Stimulated activated CD4-positive, alpha-beta T cell treated with anti-CD3 and anti-CD28 coated beads, Interleukin-4, amount 100 ng/mL, for 48 hours (primary cell): ENCODE measurements at places on chromosomes 11 and 22.

DNA sequence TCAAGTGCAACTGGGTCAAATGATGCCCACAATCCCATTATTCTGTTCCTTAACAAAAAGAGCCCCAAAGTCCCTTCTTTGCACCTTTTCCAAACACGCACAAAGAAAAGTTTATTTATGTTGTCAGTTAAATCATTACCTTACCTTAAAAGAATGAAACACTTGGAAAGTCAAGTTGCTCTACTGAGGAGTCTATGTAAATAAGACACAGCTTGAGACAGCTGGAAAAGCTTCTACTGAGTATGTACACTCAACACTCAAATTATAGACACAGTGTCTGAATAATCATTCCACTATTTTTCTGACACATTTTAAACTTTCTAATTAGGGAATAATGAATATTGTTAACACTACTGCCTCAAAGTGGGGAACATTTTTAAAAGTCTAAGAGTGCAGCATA lies 21.6 kb upstream of the PHLDA2 start:
- no peak for DNase-seq

DNA sequence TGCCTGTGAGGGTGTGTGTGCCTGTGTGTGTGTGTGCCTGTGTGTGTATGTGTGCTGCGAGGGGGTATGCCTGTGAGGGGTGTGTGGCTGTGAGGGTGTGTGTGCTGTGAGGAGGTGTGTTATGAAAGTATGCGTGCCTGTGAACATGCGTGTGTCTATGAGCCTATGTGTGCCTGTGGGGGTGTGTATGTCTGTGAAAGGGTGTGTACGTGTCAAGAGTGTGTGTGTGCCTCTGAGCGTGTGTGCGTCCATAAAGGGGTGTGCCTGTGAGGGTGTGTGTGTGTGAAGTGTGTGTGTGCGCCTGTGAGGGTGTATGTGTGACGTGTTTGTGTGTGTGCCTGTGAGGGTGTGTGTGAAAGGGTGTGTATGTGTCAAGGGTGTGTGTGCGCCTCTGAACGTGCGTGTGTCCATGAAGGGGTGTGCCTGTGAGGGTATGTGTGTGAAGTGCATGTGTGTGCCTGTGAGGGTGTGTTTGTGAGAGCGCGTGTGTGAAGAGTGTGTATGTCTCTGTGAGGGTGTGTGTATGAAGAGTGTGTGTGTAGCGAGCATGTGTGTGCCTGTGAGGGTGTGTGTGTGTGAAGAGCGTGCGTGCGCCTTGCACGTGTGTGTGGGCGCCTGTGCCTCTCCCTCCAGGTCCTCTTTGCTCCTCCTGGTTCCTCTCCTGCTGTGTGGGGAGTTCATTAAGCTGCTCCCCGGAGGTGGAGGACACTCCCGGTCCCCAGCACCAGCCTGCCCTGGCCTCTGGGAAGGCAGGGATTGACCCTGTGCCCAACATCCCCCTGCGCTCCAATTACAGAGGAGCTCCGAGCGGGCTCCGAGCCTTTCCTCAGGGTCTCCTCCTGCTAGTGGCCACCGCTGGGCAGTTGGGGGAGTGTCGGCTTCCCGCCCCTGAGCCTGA lies 53.3 kb downstream of the CACNA1I start:
- no peak for DNase-seq

GRCh38 chr11:87290304-87290922 lies 252.7 kb downstream of the TMEM135 start:
- no peak for DNase-seq

- no peak for DNase-seq
Observed at GRCh38 chr11:133525976-133526375, 6.3 kb downstream of the OPCML start.

DNA sequence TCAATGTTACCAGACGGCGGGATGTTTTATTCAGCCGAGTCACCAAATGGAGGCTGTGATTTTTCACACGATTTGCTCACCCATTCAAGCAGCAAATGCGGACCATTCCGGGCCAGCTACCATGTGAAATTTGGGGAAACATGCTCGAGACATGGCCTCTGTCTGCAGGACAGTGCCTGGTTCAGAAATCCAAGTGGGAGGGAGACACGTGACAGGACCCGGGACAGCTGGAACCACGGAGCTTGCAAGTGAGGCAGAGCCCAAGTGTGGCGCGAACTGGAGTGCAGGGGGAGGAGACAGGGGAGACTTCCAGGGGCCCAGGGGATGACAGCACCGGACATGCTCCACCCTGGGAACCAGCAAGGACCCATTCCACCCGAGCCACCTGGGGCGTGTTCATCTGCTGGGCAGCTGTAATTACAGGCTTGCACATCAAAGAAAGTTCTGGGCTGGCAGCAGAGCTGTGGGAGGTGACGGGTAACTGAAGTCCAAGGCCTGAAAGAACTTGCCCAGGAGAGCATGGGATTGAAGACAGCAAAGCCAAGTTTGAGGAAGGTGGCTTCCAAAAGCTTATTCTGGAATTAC lies 16.5 kb downstream of the CERK start:
- no peak for DNase-seq

DNA sequence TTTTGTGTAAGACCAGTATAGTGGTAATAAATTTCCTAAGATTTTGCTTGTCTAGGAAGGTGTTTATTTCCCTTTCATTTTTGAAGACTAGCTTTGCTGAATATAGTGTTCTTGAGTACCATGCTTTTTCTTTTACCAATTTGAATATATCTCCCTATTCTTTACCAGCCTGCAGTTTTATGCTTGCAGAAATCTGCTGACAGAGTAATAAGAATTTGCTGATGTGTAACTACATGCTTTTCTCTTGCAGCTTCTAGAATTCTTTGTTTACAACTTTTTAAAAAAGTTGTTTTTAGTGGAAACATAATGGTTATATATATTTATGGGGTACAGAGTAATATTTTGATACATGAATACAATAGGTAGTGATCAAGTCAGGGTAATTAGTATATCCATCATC lies 324.8 kb upstream of the FOLH1 start:
- no peak for DNase-seq

GRCh38 chr11:25733777-25734176 lies 598.2 kb upstream of the ANO3 start:
- no peak for DNase-seq

GRCh38 chr22:45840483-45840882 lies 136.5 kb downstream of the WNT7B start:
- DNase-seq, result no peak

GRCh38 chr22:20256551-20257211 lies 11.4 kb downstream of the RTN4R start:
- DNase-seq, result no peak

DNA sequence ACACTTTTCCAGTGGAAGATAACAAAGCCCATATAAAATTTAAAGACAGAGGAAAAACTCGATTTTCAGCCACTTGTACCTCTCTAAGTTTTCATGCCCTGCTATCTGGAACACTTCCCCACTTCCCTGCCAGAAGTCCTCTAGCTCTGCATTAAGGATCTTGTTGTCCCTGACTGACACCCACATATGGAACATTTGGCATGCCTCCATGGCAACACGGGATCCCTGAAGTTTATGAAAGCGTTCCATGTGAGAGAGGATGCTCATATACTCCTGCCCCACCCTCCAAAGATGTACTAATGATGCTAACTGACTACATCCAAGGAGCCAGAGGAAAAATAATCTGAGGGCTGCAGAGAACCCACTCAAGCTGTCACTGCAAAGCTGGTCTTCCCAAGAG lies 8.8 kb upstream of the C11orf91 start:
- no peak for DNase-seq

DNA sequence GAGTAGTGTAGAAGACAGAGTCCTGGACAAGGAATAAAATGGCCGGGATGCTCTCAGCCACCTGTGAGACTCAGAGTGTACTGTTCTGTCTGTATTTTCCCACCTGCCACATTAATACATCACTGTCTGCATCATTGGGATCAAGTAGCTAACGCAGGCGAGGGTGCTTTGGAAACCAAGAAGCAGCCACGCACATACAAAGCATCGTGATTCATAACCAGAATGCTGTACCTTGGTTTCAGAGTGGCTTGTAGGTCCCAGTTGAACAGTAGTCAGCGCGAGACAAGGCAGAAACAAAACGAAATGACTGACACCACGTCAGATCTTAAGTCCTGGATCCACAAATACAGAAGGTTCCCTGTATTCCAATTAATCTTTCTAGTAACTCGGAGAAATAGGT lies 198.3 kb downstream of the GRIK4 start:
- no peak for DNase-seq

GRCh38 chr22:21855676-21856075 lies 11.8 kb downstream of the MAPK1 start:
- no peak for DNase-seq

- DNase-seq, result no peak
Observed at GRCh38 chr11:22508665-22509064, 117.0 kb downstream of the FANCF start.

GRCh38 chr11:73974604-73975478 lies 7.8 kb downstream of the UCP2 start:
- DNase-seq, result no peak

DNA sequence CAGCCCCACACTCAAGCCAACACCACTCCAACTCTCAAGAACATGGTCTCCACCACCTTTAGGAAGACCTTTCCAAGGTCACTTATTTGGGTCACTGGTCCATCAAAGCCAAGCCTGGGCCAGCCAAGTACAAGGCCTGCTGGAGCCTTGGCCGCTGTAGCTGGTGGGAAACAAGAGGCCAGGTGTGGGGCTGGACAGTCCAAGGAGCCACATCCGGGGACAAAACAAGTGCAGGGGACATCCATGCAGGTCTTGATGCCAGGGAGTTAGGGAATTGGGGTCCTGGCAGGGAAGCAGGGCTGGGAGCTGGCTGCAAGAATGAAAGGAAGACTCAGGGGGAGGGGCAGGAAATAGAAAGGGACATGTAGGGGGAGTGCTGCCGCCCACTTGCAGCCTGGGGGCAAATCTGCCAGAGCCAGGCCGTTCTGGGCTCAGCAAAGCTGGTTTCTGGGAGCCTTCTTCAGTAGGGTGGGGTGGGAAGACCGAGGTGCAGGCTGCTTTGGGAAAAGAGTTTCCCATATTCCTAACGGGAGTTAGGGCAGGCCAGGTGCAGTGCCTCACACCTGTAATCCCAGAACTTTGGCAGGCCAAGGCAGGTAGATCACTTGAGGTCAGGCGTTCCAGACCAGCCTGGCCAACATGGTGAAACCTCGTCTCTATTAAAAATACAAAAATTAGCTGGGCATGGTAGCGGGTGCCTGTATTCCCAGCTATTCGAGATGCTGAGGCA lies 69.5 kb upstream of the ATXN10 start:
- no peak for DNase-seq

GRCh38 chr11:118226296-118226695 lies 1.5 kb upstream of the JAML start:
- DNase-seq, result no peak

- DNase-seq, result no peak
Observed at GRCh38 chr11:68831124-68831523, 10.6 kb downstream of the CPT1A start.

DNA sequence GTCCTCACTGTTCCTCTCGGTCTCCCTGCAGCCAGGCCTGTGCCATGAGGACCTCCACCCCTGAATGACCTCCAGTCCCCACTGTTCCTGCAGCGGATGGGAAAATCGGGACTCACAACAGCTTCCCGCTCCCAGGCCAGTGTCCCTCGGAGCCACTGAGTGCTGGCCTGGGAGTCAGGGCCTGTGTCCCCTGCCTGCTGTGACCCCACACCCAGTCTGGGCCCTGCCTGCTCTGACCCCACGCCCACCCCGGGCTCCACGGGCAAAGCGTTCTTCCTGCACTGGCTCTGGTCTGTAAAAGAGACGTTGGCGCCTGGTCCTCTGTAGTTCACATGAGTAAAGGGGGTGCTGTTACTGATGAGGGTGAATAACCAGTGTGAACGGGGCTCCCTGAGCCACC lies 73.0 kb upstream of the SHISAL1 start:
- no peak for DNase-seq

- no peak for DNase-seq
Observed at GRCh38 chr11:128759597-128759996, 65.7 kb downstream of the FLI1 start.

DNA sequence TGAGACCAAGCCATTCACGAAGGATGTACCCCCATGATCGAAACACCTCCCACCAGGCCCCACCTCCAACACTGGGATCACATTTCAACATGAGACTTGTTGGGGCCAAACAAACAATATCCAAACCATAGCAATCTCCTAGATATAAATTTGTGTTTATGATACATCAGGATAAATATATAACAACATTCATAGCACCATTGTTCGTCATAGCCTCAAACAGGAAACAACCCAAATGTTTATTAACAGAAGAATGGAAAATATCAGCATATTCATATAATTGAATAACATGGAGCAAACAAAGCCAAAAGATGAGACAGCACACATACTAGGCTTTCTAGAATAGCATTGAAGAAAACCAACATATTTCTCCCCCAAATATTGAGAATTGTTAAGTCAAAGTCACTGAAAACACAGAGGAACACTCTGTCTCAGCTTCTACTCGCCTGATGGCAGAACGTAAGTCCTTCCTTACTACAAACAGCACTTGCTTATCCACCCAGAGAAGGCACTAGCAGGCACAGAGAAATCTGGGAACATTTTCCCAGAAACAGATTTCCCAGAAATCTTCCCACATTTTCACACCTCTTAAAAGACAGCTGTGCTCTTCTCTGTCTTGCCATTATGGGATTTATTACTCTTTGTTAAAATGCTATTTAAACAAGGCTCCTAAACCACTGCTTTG lies 8.1 kb upstream of the GDPD4 start:
- DNase-seq, result no peak

- DNase-seq, result no peak
Observed at GRCh38 chr11:61531044-61531443, 22.5 kb downstream of the LRRC10B start.

DNA sequence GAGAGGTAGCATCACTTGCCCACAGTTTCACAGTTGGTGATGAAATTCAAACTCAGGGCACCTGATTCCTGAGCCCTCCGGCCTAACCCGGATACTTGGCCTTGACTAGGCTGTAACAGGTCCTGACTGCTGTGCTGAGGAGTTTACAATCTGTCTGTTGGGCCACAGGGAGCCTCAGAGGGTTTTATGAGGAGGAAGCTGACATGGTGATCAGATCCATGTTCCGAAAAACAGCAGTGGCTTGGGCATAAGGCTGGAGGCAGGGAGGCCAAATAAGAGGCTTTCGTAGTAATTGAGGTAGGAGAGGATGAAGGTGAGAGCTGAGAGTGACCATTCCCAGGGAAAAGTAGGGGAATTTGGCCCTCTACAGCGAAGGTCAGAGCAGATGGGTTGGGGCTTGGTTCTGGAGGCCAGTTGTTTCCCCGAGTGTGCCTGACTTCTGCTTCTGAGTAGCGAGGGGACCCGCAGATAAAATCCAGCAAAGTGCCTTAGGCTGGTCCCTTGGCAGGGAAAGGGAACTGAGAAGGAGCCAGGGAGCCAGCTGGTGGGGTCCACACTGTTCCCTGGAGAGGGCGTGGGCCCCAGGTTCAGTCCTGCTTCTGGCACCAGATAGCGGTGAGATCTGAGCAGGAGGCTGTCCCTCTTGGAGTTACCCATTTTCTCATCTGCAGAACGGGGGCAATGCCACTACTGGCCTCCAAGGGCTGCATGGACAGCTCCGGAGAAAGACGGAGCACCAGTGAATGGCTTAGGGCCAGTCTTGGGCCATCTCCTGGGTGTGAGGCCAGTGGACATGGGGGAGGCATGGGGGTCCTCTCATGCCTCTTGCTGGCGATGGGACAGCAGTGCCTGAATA lies 6.5 kb downstream of the PRDM11 start:
- no peak for DNase-seq
